ENCODE measurements at places on chromosomes 7 and 10. TPM values are rescaled to one million over a fixed set of nuclear protein-coding genes. Genes with fewer than 3 reads are reported as not detected.

GRCh38 chr10:84329986-84330651, 1.7 kb downstream of the CCSER2 start:
- DNase-seq: no peak

GRCh38 chr7:135204341-135204749, 7.0 kb downstream of the WDR91 start:
- peak; percentile 98 for DNase-seq

DNA sequence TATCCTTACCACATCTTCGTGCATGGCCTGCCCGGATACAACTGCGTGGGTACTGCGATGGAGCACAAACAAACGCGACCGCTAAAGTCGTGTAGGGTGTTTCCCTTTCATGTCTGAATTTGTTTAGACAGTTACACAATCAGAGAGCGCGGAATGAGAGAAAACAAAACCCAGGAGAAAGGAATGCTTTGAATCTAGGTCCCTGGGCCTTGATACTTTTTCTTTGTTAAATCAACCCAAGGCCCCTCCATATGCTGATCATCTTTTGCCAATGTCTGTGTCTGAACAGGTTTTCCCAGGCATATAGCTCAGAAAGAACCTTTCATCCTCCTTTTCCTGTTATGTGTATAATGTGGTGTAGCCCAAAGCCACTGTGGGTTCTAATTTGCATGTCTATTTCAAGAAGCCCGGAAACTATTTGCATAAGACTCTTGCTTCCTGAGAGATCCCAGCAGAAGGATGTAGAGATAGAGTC, 145.8 kb downstream of the FRMD4A start:
- peak; percentile 52 for DNase-seq

GRCh38 chr7:103063895-103064294, 10.7 kb downstream of the FBXL13 start:
- DNase-seq: no peak

DNA sequence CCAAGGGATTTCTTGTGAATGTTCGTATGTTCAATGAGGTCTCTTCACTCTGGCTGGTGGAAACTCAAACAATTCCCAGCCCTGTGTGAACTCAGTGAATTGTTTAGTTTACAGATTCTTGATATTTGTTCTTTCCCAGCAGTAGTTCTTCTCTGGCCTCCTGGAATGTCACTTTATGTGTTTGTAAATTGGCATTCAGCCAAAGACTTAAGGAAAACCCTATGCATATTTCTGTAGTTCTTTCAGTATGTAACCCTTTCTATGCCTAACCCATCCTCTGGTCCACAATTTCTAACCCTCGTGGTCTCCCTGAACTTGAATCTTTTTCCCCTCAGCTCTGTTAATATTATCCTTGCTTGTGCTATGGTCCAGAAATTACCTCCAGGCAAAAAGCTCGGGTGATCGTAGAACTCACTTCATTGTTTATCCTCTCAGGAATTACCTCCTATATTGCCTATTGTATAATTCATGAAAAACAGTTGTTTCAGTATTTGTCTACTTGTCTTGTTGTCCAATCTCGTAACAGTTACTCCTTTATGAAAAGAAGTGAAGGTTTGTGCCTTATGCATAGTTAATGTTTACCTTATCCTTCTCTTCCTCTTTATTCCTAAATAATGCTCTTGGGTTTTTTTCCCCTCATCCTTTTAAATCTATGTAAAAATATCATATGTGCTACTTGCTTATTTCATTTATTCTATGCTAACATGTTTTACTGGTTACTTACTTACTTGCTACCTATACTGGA, 23.7 kb upstream of the AGR3 start:
- peak; percentile 60 for DNase-seq

DNA sequence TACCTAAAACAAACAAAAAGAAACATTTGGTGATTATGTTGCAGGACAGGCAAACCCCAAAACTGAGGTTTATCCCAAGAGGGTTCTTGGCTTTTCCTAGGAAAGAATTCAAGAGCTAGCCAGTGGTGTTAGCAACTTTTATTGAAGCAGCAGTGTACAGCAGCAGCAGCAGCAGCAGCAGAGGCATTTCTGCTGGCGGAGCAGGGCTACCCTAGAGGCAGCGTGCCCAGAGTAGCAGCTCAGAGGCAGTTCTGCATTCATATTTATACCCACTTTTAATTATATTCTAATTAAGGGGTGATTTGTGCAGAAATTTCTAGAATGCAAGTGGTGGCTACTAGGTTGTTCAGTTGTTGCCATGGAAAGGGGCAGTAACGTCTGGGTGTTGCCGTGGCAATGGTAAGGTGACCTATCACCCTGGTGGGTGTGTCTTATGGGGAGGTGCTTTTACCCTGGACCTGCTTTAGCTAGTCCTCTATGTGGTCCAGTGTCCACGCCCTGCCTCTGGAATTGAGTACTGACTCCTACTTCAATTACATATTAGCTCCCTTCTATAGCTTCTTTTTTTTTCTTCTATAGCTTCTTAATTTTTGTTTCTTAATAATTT, 53.9 kb downstream of the VCL start:
- no peak for DNase-seq

The PARP12 gene
- 24.9 TPM for total RNA-seq

- no peak for DNase-seq
Measured at GRCh38 chr7:840001-840600, 7.8 kb downstream of the SUN1 start.

- peak; percentile 74 for DNase-seq
Measured at GRCh38 chr7:151637781-151638261, 118.1 kb upstream of the RHEB start.

GRCh38 chr10:23344241-23344841, at the start of gene C10orf67:
TSS of gene C10orf67 (minus strand) at chr10:23344797. CDS start at chr10:23344774, 23 bp downstream.
- peak; percentile 63 for DNase-seq

The ARHGAP22 gene
- total RNA-seq: 21.3 TPM

- DNase-seq: peak; percentile 72
Measured at GRCh38 chr10:22978287-22978686, 50.4 kb downstream of the ARMC3 start.

- peak; percentile 65 for DNase-seq
Measured at GRCh38 chr10:34102237-34102673, 712.8 kb downstream of the PARD3 start.

The NUDT13 gene
- 2.1 TPM for total RNA-seq

DNA sequence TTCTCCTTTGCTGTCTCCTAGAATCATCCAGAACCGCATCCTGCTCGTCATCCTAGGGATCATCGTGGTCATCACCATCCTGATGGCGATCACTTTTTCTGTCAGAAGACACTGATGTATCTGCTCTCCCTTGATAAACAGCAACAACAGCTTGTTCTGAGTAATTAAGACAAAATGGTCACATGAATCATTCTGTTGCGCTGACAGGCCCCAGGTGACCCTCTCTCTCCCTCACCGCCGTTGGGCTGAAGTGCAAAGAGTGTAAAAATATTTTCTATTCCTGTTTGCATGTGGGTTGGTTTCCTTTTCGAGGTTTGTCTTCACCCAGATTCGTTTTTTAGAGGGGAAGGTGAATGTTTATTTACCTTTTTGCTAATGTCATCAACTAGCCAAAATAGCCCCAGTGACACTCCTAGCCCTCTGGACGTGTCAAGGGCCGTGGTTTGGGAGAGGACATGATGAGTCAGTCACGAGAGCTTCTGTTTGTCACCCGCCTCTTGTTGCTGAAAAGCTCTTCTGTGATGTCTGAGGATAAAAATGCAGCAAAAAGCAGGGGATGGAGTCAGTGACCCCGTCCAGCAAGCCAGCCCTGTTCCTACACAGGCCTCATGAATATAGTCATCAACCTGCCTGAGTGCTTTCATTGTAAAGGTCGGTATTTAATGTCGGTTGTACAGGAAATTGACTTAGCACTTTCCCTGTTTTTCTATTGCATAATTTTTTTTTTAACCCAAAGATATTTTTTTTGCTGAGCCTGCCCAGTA, 134.6 kb upstream of the TCF7L2 start:
- peak; percentile 80 for DNase-seq

DNA sequence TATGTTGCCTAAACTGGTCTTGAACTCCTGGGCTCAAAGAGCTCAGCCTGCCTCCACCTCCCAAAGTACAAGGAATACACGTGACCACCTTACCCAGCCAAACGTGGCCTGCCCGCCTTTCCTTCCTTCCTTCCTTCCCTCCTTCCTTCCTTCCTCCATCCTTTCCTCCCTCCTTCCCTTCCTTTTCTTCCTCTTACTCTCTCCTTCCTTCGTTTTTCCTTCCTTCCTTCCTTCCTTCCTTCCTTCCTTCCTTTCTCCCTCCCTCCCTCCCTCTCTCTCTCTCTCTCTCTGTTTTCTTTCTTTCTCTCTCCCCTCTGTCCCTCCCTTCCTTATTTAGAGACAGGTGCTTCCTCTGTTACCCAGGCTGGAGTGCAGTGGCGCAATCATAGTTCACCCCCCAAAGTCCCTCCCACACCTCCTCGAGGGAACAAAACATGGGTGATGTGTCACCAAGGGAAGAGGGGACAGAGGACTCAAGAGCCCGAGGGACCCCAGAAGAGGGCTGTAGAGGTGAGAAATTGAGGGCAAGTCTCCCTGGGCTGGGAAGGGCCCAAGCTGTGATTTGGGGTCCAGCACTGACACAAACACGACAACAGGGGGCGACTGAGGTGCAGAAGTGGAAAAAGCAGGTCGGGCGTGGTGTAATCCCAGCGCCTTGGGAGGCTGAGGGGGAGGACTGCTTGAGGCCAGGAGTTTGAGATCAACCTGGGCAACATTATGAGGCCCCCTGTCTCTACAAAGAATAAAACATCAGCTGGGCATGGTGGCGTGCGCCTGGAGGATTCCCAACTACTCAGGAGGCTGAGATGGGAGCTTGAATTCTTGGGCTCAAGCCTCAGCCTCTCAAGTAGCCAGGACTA, 28.1 kb downstream of the EPHB4 start:
- peak; percentile 46 for DNase-seq

DNA sequence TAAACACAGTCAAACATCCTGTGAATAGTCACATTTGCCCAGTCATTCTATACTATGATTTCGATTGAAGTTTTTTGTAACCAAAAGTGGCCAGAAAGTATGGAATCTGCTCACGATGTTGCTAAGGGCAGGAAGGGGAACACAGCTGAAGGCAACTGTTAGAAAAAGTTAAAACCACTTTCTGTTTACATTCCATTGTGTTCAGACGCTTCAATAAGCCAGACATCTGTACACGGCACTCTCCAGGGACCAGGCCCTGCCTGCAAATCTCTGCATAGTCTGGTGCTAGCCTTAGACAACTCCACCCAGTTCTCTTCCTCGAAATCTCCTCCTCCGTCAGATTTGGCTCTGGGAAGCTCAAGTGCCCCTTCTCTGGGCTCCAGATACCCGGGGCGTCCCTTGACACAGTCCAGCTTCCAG, 17.1 kb upstream of the TMEM120A start:
- peak; percentile 53 for DNase-seq

DNA sequence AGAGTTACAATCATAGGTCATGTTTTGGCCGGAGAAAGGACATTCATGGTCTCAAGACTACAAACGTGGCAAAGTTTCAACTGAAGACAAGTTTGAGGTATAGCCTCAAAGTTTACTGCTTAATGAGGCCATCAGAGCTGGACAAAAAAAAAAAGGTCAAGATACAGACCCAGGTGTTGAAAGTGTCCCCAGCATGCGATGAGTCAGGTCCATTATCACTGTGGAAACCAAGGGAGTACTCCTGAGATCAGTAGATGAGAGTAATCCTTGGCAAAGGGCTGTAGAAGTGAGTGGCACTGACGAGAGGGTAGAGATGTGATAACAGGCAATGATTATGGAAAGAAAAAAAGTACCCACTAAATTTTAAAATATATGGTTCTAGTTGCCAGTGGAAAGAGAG, 80.1 kb upstream of the LRRN3 start:
- no peak for DNase-seq

DNA sequence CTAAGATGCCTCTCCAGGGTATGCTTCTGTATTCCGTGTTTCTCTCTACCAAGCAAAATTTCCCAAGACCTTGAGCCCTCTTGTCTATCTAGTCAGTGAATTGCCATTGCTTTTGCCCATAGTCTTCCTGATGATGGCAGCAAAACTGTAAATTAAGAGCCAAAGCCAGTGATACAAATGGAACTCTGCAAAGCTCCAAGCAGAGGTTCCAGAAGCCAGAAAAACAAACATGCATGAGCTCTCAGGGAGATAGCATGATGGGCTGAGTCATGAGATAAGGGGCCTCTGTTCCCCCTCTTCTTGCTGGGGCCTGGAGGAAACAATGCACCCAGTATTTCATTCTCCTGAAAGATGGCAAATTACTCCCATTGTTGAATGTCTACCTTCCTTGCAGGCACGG, 24.7 kb downstream of the LSMEM1 start:
- no peak for DNase-seq

DNA sequence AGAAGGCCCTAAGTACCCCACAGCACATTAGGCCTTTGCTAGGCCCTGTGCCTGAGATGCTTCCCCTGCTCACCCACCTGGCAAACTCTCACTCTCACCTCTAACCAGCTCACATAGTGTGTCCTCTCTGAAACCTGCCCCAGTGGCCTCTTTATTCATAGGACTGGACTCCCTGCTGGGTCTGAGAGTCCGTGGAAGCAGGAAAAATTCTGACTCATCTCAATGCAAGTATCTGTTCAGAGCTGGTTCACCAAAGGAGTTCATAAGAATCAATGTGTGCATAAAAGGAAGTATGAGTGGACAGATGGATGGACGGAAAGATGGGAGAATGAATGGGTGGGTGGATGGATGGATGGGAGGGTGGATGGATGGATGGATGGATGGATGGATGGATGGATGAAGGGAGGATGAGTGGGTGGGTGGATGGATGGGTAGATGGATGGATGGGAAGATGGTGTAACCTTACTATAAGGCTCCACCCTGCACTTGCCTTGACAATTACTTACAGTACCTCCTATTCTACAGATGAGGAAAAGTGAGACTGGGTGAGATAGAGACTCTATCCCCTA, 111.2 kb upstream of the ZMIZ1 start:
- no peak for DNase-seq

DNA sequence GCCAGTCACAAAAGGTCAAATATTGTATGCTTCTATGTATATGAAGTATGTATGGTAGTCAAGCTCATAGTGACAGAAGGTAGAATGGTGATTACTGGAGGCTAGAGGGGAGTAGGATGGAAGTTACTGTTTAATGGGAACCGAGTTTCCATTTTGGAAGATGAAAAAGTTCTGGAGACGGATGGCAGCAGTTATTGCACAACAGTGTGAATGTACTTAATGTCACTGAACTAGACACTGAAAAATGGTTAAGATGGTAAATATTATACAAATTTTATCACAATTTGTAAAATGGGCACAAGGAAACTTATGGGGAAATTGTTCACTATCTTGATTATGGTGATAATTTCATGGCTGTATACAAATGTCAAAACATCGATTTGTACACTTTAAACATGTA, 284.6 kb downstream of the GFRA1 start:
- DNase-seq: no peak

- DNase-seq: no peak
Measured at GRCh38 chr7:2225336-2225735, 7.4 kb downstream of the MAD1L1 start.

The FXYD4 gene
- not detected for total RNA-seq
